ENCODE measurements at places on chromosomes 1 and 21.

GRCh38 chr1:45470306-45470798 lies 20.6 kb downstream of the TESK2 start:
- DNase-seq, result no peak

DNA sequence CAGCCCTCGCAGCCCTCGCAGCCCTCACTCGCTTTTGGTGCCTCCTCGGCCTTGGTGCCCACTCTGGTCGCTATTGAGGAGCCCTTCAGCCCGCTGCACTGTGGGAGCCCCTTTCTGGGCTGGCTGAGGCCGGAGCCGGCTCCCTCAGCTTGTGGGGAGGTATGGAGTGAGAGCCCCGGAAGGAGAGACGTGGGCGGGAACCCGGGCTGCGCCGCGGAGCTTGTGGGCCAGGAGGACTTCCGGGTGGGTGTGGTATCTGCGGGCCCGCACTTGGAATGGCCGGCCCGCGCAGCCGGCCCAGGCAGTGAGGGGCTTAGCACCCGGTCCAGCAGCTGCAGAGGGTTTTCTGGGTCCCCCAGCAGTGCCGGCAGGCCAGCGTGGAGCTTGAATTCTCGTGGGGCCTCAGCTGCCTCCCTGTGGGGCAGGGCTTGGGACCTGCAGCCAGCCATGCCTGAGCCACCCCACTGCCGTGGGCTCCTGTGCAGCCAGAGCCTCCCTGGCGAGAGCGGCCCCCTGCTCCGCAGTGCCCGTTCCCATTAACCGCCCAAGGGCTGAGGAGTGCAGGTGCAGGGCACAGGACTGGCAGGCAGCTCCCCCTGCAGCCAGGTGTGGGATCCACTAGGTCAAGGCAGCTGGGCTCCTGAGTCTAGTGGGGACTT lies 9.9 kb upstream of the CFHR2 start:
- no peak for DNase-seq

DNA sequence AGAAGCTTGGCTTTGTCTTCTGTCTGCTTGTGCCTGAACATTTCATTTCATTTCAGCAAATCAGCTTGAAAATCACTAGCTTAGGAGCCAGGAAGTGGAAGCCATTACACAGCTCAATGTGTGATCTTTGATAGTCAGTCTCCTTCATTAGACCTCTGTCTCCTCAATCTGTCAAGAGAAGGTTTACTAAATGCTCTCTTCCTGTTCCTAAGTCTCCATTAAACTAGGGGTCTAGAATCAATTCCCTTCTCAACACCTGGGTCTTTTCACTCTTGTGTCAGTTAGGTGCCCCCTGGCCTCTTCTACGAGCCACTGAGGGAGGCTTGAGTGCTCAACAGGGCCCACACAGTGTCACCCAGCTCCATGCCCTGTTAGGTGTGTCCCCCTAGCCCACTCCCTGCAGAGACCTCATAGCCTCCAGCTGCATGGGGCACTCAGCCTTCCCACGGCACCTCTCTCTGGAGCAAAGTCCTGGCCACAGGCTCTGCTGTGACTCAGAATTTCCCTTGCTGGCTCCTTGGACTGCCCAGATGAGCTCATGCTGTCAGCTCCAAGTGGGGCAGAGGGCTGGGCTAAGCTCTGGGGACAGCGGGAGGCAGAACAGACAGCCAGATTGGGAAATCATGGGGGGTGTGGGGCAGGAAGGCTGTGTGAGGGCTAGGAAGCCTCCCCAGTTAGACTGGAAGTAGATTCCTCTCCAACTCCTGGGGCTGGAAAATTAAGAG lies 115.7 kb upstream of the IPO9 start:
- DNase-seq, result no peak

DNA sequence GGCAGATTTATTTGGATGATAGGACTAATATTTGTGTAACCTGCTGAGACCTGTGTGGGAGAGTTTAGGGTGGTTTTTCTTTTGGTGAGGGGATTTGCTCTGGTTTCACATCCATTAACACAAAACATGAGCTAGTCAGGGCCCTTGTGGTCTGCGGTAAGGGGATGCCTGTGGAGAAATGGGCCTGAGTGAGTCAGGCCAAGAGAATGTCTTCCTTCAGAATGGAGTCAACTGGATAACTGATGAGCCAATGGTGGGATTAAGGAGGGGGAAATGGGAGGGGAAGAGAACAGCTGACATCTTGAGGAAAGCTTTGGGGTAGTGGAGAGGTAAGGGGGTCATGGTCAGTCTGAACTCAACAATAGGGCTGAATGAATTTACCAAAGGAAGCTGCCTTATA lies 13.9 kb downstream of the WNT2B start:
- DNase-seq, result no peak

GRCh38 chr21:26169061-26169610 lies 1.4 kb downstream of the APP start:
- DNase-seq, result peak; percentile 61

- DNase-seq, result no peak
These were observed 180.7 kb downstream of the ADSS2 start for GRCh38 chr1:244271004-244271403.

- peak; percentile 66 for DNase-seq
These were observed 23.3 kb downstream of the CNIH4 start for GRCh38 chr1:224380003-224380402.

DNA sequence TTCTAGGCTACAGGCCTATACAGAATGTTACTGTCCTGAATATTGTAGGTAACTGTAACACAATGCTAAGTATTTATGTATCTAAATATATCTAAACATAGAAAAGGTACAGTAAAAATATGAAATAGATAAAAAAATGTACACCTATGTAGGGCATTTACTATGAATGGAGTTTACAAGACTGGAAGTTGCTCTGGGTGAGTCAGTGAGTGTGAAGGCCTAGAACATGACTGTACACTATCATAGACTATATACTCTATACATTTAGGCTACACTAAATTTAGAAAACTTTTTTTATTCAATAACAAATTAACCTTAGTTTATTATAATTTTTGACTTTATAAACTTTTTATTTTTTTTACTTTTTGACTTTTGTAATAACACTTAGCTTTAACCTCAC lies 136.9 kb downstream of the DUSP10 start:
- DNase-seq, result no peak

GRCh38 chr1:60745484-60745883 lies 336.9 kb upstream of the NFIA start:
- DNase-seq, result no peak

- no peak for DNase-seq
These were observed 41.2 kb upstream of the PDC start for GRCh38 chr1:186502087-186502486.

DNA sequence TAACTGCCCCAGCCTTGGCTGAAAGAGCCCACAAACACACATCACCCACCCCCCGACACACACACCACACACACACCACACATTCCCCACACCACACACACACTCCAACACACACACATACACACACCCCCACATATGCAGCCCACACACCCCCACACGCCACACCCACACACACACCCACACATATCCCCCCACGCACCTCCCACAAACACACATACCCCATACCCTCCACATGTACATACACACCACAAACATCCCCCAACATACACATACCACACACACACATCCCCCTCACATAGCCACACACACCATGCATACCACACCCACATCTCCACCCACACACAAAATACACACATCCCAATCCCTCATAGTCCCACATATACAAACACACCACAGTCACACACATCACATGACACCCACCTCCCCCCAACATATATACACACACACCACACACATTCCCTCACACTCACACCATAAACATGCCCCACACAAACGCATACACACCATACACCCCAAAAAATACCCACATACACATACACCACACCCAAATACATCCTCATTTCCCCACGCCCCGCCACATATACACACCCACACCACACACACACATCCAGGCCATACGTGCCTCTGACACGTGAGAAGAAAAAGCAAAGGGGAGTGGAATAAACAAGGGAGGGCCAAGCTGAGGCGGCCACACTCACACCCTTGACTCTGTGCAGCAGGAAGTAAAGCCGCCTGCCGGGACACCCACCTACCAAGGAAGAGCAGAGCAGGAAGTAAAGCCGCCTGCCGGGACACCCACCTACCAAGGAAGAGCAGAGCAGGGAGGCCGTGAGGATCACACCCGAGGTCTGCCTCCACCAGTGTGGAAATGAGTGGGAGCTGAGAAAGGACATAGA lies 53.7 kb downstream of the HSF2BP start:
- no peak for DNase-seq

GRCh38 chr21:40967771-40968170 lies 120.8 kb upstream of the DSCAM start:
- DNase-seq, result no peak

GRCh38 chr1:206658264-206658980 lies 23.1 kb downstream of the DYRK3 start:
- peak; percentile 43 for DNase-seq

DNA sequence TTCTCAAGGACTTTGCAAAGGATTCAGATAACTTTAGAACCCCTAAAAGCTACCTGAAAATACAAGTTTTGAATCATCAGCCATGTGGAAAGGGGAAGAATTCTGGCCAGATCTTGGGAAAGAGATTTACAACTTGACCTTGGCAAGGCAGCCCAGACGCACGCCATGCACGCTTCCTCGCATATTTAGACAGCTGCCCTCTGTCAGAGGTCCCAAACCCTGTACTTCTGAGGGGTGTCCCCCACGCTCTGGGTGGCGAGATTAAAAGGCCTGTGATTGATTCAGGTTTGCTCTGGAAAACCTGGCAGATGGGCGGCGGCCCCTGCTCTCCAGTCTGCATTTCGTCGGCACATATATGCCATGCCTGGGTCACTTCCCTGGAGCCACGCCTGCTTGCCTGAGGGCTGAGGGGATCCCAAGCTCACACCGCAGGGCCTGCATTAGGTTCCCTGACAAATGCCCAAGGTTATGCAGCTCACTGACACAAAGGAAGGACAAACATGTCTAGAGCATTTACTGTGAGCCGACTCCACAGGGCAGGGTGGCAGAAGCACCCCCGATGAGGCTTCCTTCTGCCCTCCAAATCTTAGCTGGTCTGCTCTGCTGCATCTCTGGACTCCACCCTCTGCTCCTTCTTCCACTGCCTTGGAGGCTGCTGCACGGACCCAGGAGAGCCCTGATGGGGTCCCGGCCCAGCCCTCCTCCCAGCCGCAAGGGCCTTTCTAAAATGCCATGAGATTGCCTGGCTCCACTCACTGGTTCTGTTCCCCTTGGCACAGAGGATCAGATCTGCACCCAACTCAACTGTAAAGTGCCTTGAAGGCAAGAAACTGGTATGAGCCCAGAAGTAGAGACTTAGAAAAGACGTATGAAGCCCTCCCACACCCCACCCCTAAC lies 103.9 kb downstream of the BCAR3 start:
- no peak for DNase-seq

- no peak for DNase-seq
These were observed 5.6 kb downstream of the MCOLN2 start for GRCh38 chr1:84991097-84991920.

DNA sequence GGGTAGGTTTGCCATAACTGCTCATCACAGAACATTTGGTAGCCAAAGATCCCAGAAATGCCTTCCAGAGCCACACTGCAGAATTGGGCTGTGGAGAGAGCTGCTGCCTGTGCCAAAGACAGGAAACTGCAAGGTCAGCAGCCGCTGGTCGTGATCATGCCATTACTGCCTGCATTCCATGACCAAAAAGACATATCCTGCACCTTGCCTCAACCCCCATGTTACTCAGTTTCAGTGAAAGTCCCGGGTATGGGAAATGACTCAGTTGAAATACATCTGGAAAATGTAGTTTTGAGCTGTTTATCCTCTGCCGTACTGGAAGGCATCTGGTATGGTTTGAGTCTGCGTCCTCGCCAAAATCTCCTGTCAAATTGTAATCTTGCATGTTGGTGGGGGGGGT lies 161.7 kb downstream of the FCRL5 start:
- DNase-seq, result no peak

DNA sequence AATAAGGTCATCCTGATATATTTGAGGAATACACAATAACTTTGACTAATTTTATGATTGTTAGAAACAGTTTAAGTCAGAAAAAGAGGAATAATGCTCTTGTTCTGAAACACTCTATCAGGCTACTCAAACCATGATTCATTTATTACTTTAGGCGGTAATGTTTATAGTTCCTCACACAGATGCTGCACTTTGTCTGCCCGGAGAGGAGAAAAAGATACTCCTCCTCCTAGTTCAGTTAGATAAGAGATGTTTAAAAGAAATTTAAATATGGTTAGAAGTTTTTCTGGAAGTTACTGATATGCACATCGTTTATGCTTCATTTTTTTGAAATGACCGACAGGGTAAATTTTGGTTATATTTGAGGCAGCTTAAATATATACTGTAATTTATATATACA lies 103.0 kb downstream of the ZMYM4 start:
- DNase-seq, result no peak

DNA sequence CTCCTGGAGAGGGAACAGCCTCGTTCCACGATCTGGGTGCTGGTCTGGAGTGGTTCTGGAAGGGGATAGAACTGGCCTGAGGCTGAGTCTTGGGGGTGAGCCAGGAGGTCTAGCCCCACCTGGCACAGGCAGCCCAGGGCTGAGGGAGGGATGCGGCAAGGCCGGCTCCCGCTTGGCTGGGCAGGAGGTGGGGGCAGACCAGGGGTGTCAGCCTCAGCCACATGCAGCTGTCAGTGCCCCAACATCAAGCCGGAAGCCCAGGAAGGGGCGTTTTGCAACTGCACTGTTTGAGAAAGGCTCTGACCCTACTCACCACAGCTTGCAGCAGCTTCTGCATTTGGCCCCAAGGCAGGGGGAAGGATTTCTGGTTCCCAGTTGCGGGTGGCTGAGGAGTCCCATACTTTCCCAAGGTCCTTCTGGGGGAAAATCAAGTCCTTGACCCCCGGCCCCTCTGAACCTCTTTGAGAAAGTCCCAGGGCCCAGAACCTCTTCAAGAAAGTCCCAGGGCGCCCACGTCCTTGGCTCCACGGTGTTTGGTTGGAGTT lies 2.0 kb downstream of the EFHD2 start:
- DNase-seq, result peak; percentile 40

DNA sequence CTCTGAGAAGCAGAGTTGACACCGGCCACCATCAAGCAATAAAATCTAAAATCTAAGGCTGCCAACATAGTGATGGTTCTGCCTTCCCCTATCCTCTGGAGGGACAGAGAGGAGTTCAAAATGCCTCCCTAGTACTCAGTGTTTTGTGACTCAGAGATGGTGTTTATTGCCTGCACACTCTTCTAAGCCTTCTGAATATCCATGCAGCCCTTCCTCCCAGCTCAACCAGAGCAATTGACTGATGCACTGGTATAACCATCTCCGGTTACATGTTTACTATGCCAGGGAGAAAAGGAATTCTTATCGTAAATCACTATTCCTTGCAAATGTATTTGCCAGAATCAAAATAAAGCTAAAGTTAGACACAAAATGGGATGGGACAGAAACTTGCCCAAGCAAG lies 132.9 kb upstream of the RAB4A start:
- no peak for DNase-seq
